ENCODE measurements at places on chromosomes 12 and 14.

DNA sequence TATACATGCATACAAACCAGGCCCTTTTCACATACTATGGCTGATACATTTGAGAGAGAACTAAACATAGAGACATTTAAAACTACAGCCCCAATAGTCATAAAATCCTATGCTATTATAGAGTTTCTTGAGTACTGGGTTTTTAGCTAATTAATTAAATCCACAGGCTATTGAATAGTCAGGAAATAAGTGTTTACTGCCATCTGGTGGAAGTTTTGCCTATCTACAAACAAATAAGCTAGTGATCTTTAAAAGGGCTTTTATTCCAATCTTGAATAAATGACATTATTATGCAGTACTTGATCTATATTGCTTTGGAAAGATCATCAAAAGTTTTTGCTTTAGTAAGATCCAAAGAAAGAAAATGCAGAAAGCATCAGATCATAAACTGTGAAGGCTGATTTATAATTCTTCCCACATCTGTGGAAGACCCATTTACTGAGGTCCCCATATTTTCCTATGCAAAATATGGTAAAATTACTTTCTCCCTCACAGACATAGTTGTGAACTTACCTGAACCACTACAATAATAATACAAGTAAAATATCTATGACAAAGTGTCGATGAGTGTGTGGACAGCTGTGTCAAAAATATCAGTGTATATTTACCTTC, 131.3 kb downstream of the ITPR2 start:
- DNase-seq = no peak

DNA sequence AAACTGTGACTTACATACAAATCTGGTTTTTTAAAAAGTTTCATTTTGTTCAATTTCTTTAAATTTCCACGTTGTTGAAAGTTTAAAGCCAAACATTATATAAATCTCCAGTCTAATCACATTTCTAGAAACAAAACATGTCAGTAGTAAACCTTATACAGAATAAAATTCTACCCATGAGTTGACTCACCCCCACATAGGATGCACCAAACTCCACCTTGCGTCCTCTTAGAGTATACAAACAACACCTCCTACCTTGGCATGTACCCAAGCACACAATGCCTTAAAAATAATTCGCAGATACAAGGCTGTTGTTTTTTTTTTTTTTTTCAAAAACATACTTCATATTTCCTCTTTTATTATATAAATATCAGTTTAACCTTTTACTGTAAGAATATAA, 3.3 kb downstream of the FBXL14 start:
- peak; percentile 21 for DNase-seq

DNA sequence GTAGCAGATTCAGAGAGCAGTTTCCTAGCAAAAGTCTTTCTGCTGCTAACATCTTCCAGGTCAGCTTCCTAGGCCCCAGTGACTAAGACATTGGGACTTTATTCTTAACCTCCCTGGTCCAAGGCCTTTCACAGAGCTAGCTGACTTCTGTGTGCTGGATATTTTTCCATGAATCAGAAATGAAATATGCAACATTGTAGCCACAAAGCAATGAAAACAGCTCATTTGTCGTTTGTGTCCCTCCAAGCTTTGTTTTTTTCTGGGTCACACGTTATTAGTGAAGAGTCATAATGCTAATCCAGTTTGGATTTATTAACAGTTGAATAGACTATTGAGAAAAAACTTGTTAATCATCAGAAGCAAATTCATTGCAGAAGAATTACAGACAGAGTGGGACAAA, 82.4 kb downstream of the ARF6 start:
- no peak for DNase-seq

DNA sequence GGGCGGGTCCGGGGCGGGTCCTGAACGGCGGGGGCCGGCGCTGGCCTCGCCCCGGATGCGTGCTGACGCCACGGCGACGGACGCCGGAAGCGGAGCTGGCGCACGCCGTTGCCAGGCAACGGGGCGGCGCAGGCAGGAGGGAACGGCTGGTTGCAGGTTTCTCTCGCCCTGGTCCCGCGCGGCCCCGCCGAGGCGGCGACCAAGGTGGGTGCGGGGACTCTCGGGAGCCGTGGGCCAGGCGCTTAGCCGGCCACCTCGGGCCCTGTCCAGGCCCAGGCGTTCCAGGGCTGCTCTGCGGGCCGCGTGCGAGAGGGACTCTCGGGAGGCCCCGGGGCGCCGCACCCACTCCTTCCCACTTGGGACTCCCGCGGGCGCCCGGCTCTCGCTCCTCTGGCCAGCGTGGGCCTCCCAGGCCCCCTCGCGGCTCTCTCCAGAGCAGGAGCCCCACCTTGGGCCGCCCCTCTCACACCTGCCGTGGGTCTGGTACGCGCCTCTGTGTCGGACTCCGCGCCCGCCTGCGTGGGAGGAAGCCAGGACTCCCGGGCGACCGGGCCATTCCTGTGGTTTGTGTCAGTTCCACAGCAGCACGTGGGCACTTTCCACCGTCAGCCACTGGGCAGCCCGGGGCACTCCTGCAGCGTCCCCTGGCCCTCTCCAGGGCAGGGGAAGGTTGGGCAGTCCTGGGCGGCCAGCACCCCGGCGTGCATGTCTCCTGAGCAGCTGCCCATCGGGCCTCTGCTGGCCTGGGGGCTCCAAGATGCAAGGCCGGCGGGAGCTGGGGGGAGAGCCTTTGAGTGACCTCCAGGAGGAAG, at the start of gene CLBA1:
TSS of gene CLBA1 (plus strand) at position 114 of the 812 bp plus-strand sequence. CDS start at position 758, 644 bp downstream.
- peak; percentile 89 for DNase-seq

DNA sequence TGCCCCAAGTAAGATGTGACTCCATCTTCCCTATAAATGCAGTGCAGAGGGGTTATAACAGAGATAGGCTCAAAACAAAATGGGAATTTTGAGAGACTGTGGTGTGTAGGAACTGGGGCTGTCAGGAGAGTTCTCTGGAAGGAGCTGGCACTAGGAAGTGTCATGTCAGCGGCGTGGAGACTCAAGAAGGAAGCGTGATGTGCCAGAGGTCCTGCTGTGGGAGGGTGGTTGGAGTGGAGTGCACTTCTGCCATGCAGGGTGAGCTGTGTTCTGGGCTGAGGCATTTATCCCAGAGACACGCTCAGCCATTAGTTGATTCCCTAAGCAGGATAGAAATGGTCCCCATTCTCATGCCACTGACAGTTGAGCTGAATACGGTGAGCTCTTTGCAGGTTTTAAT, 19.0 kb downstream of the GLT1D1 start:
- DNase-seq = no peak

- DNase-seq = no peak
Observed at GRCh38 chr12:108696996-108697290, 34.4 kb downstream of the CORO1C start.

DNA sequence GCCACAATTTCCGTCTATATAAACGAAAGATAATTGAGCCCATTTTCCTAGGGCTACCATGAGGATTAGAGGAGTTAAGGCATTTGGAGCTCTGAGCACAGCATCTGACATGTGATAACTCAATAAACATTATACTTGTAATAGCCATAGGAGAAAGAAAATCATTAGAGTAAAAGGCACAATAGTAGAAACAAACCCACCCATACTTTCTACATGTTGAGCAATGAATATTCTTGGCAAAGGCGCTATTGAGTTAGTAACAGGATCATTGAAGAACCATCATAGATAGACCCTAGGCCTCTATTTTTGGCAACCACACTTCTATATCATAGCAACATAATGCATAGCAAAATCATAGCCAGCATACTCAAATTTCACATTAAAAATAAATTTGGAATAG, 664.1 kb downstream of the NOVA1 start:
- no peak for DNase-seq

GRCh38 chr12:71763677-71764379, 9.2 kb downstream of the RAB21 start:
- DNase-seq = no peak

DNA sequence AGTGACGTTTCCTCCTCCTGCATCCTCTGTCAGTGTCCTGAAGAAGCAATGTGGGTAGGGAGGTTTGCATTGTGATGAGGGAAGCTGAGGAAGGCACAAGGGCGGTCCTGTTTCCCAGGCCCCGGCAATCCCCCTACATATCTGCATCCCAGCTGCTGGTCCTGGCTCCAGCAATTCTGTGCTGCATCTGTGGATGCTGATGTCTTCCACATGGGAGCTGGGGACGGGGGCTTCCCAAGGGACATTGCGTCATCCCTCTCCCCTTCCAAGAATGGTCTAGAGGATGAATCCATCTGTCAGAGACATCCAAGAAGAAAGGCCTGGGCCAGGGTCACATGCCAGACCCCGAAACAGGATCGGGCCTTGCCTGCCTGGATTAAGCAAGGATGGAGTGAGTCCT, 52.1 kb downstream of the TSPAN11 start:
- DNase-seq = no peak

- no peak for DNase-seq
Observed at GRCh38 chr14:46091819-46092218, 559.8 kb downstream of the RPL10L start.

DNA sequence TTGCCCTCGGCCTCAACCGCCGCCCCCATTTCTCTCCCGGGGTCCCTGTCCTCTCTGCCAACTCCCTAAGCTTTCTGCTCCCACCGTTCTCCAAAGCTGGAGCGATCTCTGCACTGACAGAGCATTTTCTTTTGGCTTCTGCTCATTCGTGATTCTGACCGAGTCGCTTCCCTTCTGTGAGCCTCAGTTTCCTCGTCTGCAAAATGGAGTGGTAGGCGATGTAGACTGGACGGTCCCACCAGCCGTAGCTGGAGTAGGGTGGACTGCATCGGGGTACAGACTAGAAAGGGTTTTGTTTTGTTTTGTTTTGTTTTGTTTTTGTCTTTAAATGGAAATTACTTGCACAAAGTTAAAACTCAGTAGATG, 2.4 kb downstream of the VSX2 start:
- no peak for DNase-seq

- DNase-seq = no peak
Observed at GRCh38 chr14:88417594-88417993, 32.1 kb downstream of the SPATA7 start.

- no peak for DNase-seq
Observed at GRCh38 chr12:43179486-43179885, 372.5 kb downstream of the ADAMTS20 start.

DNA sequence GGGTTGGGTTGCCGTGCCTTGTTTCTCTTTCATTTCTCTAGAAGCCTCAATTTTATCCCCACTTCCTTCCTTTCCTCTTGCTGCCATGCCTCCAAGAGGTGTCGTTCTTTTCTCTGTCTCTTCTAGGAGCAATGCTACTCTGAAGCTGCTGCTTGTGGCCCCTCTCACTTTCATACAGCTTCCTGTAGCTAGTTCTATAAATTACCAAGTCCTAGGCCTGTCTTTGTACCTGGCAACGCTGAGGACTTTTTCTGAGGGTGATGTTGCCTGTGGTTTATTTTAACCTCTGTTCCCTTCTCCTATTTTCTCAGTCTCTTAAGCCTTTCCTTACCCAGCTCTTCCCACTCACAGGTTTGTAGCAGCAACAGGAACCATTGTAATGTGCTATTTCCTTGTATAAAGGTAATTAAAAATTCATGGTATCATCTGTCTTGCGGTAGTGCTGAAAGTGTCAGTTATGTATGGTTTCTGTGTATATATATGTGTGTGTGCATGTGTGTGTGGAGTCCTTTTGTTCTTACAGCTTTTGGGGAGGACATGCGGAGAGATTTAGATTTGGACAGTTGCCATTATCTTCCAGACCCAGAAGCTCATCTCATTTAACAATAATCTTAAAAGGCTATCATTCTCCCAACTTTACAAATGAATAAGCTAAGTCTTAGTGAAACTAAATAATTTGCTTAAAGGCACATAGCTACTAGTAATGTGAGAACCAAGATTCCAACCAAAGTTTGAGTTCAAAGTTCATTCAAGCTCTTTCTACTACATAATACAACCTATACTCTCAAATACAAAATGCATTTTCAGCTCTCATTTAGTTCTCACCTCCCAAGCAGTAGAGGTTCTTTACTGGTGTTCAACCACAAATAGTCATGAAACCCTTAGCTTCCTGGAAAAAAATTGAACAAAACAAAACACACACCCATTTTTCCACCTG, 43.8 kb downstream of the DDHD1 start:
- peak; percentile 83 for DNase-seq

- DNase-seq = no peak
Observed at GRCh38 chr12:84910549-84911241, 1.9 kb downstream of the SLC6A15 start.

- no peak for DNase-seq
Observed at GRCh38 chr12:128600886-128601285, 222.9 kb downstream of the SLC15A4 start.

GRCh38 chr14:82449926-82450468, 916.3 kb upstream of the SEL1L start:
- no peak for DNase-seq

- no peak for DNase-seq
Observed at GRCh38 chr12:48022676-48023385, 18.6 kb upstream of the COL2A1 start.

- no peak for DNase-seq
Observed at GRCh38 chr14:68075382-68076029, 255.9 kb downstream of the RAD51B start.

DNA sequence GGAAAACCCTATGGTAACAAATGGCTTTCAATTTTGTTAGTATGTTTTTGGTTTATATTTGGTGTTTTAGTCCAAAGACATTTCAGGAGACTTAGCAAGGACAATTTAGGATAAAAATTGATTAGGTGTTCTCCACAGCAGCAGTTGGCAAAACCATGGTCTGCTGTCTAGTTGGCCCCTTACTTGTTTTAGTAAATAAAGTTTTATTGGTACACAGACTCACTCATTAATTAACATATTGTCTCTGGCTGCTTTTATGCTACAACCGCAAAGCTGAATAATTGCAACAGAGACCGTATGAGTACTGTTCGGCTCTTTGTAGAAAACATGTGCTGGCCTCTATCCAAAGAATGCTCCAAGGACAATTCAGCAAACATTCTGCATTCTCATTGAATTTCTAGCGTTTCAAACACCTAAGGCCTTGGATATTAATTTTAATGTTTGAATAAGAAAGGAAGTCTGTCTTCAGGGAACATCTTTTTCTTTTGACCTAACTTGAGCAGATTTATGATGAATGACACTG, 77.7 kb downstream of the CCDC92 start:
- no peak for DNase-seq

DNA sequence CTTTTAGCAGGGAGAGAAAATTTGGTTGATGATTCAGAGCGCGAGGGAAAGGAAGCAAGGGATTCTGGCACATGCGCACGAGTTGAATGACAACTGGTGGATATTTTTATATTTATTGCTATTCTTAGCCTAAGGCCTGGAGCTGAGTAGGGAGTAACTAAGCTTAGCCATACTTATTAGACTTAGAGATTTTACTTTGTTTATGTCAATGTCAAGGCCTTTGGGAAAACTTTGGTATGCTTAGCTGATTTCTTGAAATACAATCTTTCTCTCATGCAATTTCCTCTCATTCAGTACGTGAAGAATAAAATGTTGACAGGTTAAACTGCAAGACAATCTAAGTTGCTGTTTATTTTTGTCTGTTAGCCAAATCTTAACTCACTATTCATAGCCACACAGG, 101.1 kb downstream of the CRADD start:
- no peak for DNase-seq

DNA sequence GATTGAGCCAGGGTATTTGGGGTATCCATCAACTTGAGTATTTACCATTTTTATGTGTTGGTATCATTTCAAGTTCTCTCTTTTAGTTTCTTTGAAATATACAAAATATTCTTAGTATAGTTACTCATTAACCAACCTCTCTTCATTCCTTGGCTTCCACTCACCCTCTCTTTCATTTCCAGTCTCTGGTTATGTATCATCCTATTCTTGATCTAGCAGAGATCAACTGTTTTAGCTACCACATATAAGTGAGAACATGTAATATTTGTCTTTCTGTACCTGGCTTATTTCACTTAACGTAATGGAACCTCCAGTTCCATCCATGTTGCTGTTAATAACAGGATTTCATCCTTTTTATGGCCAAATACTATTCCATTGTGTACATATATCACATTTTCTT, 86.9 kb downstream of the DACT1 start:
- no peak for DNase-seq

- DNase-seq = no peak
Observed at GRCh38 chr12:126547905-126548304, 1482.7 kb downstream of the AACS start.

Data from CD4-positive, alpha-beta T cell (primary cell).